ENCODE measurements at places on chromosomes 7 and 10. TPM values are rescaled to one million over a fixed set of nuclear protein-coding genes. Genes with fewer than 3 reads are reported as not detected.

- no peak for DNase-seq
Measured at GRCh38 chr7:12699299-12699698, 11.9 kb downstream of the ARL4A start.

DNA sequence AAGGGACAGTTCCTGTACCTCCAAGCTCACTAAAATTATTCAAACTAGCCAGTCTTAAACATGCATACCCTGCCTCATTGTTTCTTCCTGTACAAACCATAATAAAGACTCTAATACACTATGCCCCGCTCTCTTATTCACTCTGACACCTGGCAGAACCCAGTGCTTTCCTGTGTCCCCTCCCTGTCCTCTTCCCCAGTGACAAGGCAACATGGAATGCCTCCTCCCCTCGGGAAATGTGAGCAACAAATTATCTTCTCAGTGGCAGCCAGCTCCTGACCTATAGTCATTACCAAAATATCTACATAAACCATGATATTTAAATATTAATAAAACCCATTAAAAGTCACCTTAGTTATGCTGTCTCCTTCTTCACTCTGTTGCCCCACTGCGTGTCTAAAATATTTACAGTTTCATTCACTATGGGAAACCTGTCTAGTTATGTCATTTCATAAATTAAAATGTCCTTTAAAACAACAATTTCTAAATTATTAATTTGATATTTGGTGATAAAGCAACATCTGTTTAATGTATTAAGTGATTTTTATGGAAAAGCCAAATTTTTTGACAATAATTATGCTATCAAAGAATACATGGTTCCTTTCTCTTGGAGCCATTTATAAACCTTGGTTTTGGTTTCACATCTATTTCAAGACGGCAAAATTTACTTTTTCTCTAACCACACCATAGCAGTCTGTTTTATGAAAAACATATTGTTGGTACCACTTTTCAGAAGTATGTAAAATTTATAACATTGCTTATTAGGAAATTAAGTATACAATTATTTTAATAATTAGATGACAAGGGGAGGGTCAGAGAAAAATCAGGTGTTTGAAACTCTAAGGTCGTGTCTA, 1355.2 kb downstream of the XPNPEP1 start:
- DNase-seq: no peak

- no peak for DNase-seq
Measured at GRCh38 chr7:158047391-158048059, 540.1 kb downstream of the PTPRN2 start.

- no peak for DNase-seq
Measured at GRCh38 chr7:150685219-150686029, at the start of gene GIMAP2. GIMAP2 (plus strand) TSS chr7:150685706; CDS start chr7:150687060, 1,354 bp downstream.

DNA sequence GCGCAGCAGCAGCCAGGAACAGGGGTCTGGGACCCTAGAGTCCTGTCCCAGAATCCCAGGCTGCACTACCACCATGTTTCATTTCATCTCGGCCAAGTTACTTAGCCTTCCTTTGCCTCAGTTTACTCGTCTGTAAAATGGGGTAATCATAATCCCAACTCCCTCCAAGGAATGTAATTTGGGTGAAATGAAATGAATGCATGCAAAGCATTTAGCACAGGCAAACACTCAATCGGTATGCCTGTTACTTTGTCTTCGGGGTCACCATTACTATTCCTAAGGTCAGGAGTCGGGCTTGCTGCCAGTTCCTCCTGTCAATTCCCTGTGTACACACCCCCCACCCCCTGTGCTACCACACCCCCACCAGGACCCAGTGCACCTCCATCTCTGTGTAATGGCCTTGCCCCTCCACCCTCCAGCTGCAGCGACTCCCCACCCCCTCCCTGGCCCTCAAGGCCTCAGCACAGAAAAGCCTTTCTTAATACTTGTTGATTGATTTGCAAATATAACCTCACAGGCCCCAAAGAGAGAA, 1.7 kb downstream of the TNS3 start:
- no peak for DNase-seq

- DNase-seq: no peak
Measured at GRCh38 chr10:89351412-89351779, 23.6 kb downstream of the IFIT3 start.

GRCh38 chr7:82685214-82685613, 241.6 kb upstream of the CACNA2D1 start:
- no peak for DNase-seq

- DNase-seq: no peak
Measured at GRCh38 chr7:91875851-91876250, 4.7 kb downstream of the MTERF1 start.

DNA sequence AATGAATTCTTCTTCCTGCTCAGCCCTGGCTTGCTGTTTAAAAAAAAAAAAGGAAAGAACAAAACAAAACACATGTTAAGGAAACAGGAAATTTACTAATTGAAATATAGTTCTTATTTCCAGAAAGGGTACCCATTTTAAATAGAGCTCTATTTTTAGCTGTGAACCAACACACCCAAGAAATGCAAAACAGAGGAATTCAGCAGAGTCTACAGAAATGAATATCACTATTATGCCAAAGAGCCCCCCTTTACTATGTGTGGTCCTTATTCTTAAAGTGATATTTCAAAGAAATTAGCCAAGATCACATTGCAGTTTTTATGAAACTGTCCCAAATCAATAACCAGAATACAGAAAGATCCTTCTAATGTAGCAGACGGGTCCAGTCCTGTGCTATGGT, 53.7 kb downstream of the CCDC6 start:
- DNase-seq: no peak

DNA sequence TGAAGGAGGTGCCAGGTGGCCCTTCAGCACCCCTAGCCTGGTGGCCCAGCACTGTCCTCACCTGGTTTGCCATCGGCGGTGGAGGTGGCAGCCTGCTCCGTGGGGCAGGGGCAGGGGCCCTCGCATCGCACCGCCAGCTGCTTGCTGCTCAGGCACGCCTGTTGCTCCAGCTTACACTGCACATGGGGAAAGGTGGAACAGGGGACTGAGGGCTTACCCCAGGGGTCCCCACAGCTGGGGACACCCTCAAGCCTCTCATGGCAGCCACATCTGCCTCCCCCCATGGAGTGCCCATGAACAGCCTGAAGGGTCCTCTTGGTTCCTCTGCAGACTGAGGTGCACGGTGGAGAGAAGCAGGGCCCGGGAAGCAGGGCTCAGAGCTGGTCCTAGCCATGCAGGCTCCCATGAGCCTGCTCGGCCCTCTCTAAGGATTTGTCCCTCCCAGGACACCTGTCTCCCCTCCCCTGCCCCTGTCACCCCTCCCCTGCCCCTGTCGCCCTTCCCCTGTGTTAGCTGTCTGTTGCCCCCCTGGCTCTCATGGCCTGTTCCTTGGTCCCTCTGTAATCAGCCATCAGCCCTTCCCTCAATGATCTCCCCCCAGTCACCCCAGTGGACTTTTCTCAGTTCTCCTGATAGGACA, 20.1 kb downstream of the SPOCK2 start:
- DNase-seq: no peak

GRCh38 chr7:128727239-128727638, 11.9 kb upstream of the CALU start:
- no peak for DNase-seq

DNA sequence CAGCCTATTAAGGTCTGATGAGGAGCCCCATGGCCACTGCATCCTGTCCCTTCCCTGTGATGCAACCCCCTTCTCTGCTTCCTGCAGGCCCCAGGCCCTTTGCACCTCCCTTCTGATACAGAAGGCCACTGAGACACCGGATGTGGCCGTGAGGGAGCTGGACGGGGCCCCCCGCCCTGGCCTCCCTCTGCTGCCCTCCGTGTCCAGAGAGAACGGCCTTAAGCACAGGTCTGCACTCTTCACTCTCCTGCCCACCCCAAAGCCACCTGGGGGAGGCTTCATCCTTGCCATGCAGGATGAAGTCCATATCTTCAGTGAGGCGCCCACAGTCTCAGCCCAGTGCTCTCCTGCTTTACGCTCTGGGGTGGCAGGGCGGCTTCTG, 86.9 kb upstream of the GNA12 start:
- DNase-seq: no peak

- DNase-seq: no peak
Measured at GRCh38 chr10:70926226-70927000, 38.0 kb upstream of the PCBD1 start.

- no peak for DNase-seq
Measured at GRCh38 chr7:29189743-29190201, 4.8 kb upstream of the CHN2 start.

DNA sequence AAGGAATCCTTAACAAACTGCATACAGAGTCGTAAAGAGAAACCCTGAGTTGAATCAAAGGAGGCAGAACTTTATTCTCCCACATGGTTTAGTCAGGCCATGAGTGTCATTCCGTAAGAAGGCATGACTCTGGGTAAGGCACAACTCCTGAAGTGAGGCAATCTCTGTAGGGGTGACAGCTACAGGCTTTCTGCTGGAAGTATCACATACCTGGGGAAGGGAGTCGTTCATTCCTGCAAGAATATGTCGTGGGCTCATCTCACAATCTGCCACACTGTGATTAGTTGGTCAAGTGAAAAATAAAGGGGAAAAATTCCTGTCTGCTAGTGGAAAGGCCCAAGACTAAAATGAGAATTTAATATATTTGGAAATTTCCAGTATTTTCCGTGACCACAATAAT, 392.6 kb downstream of the POM121L12 start:
- DNase-seq: no peak

EPHA1 gene
- 0.41 TPM for total RNA-seq

NCF1 gene
- 18.1 TPM for total RNA-seq

COL26A1 gene
- not detected for total RNA-seq

SPDYE3 gene
- total RNA-seq: not detected

RBP4 gene
- 23.3 TPM for total RNA-seq

WIPF3 gene
- 2.4 TPM for total RNA-seq

ASZ1 gene
- total RNA-seq: not detected

DOCK1 gene
- total RNA-seq: 76.7 TPM

PDLIM1 gene
- 140 TPM for total RNA-seq

TMEM270 gene
- total RNA-seq: not detected

LRIT1 gene
- total RNA-seq: not detected

C1QL3 gene
- total RNA-seq: not detected

NANOS1 gene
- 1.4 TPM for total RNA-seq

C7orf57 gene
- not detected for total RNA-seq

OR6V1 gene
- not detected for total RNA-seq

OR2A42 gene
- not detected for total RNA-seq

STEAP1B gene
- total RNA-seq: not detected

ZNF804B gene
- total RNA-seq: not detected
